GDM1 (cell line): ENCODE measurements at places on chromosomes 6 and 20.

DNA sequence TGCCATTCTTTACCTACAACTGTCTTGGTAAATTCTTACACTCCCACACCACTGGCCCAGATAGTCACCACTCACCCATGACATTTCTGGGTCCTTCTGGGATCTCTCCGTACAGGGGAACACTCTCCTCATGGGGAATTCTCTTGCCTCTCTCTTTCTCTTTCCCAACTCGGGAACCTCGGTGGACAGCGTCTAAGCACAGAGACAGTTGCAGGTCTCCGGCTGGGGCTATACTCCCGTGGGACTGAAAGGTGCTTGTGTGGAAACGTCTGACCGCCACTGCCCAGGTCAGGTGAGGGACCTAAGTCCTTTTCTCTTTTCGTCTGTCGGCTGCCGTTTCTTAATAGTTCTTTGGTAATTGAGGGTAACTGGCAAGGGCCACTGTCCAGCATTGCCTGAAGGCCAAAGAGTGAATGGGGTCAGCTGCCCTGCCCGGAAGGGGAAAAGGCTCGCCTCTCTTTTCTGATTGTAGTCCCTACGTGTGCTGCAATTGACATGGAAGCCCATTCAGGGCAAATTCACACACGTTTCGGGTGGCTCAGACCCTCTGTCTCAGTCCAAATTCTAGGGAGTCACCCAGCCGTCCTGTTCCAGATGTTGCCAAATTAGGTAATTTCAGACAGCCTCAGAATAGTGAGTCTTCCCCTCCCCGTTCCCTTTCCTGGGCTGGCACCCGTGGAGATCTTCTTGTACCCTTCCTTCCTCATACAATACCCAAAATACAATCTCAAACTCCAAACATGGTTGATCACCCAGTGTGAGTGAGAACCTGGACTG, 31.2 kb upstream of the RIPK1 start:
- no peak for DNase-seq

DNA sequence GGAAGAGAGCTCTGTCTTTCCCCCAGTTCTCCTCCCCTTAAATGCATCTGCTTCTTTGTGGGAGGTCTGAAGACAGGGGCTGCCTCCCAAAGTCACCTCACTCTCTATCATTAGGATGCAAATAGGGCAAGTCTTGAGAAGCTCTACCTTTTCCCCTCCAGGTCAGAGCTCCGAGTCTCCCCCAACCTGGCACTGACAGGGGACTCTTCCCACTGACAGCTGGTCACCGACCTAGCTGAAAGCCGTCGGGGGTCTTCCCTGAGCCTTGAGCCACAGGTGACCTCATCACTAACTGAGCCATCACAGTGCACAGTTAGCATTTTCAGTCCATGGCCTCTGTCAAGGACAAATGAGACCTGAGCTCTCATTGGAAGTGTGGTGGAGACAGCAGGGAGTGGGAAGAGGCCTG, 386.7 kb downstream of the HACE1 start:
- DNase-seq, result no peak

DNA sequence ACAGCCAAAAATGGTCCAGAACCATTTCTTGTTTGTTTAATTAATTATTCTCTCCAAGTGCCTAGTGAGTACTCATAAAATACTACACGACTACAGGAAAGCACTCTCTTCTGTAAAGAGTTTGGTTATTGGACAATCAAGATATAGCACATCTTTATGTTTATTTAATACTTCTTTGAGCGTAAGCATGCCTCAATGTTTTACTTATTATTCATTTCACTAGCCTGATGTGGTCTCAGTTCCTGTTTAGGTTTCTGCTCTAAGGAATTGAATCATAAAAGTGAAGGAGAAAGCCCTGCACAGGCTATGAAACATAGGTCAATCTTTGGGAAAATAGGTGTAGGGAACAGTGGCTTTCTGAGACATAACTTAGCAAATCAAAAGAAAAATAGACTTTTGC, 45.9 kb upstream of the AIG1 start:
- DNase-seq, result no peak

DNA sequence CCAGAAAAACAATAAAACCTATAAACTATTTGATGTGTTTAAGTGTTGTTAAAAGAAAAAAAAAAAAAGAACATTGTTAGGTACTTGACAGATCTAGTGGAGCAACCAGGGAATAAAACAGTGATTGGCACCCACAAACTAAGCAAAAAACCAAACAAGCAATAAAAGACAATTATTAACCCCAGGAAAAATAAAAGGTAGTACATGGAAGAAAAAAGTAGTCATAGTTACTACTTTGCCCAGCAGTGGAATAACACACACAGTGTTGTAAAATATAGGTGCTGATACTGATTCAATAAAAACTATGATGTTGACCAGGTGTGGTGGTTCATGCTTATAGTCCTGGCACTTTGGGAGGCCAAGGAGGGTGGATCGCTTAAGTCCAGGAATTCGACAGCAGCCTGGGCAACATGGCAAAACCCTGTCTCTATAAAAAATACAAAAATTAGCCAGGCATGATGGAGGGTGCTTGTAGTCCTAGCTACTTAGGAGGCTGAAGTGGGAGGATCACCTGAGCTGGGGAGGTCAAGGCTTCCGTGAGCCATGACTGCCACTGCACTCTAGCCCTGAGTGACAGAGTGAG, 43.9 kb downstream of the PIGU start:
- DNase-seq, result no peak

- DNase-seq, result no peak
These were observed 327.3 kb upstream of the RNF24 start for GRCh38 chr20:4342609-4343008.

DNA sequence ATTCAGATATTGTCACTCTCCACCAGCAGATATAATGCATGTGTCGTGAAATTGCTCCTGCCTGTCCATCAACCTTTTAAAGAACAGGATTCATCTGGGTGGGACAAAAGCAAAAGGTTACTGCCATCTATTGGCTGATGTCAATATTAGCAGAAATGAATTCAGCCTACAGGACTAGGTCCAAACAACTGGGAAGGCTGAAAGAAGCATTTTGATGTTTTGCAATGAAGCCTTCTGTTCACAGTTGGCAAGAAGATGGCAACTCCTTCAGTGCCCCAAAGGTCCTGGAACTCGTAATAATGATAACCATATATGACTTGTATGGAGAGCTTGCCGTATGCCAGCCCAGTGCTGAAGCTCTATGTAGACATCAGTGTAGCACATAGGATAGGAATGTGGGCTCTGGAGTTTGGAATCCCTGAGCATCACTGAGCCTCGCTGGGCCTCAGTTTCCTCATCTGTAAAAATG, 7.5 kb downstream of the BCAS1 start:
- DNase-seq, result peak; percentile 29

DNA sequence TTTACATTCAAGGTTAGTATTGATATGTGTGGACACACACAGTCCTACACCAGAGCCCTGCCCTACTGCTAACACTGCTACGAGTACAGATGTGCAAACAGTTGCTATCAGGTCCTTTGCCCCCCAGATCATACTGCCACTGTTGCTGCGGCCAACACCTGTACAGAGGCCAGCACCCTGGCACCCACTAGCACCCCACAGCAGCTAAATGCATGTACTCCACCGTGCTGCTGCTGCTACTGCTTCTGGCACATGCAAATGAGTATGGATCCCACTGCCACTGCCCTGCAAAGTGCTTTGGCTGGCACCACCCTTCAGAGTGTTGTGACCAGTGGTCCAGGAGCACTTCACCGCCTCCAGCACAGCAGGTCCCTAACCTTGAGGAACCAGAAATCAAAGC, 621.9 kb downstream of the GRIK2 start:
- DNase-seq, result no peak

GRCh38 chr6:79455446-79455845, 81.8 kb downstream of the LCA5 start:
- DNase-seq, result no peak

DNA sequence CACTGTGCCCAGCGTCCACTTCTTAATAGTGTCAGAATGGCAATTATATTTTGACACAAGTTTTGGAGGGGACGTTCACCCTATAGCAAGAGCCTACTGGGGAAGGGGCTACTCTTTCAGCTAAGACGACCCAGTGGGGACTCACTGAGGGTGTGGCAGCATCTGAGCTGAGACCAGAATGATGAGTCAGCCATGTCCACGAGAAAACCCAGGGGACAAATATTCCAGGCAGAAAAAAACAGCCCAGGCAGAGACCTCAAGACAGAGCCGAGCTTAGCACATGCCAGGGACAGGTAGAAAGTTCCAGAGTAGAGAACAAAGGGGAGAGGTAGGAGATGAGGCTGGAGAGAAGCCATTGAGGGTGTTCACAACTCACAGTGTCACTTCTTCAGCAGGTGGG, 11.2 kb downstream of the CNBD2 start:
- DNase-seq, result no peak

DNA sequence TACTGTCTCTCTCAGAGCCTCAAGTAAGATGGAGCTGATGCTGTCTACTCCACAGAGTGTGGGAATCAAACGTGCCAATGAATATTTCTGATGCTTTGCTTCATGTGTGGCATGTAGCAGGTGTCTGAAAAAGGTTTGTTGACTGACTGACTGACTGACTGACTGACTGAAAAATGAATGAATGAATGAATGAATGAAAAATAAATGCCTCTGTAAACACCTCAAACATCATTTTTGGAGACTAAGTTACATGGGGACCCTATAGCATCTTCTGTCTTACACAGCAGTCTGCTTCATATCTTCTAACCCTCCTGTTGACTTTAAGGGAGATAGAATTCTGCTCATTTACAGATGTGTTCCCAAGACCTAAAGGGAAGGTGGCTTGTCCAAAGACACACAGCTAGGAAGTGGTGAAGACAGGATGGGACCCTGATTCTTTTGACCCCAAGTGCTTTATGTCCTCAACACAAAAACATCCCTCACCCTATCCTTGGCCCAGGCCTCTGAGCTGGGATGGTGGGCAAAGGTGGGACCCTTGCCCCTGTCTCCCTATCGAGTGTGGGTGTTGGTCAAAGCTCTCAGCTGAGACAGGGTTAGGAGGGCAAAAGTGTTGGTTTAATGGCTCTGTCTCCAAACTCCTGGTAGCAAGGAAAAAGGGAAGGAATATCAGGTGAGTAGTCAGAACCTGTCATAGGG, 104.4 kb downstream of the TOX2 start:
- DNase-seq, result no peak

DNA sequence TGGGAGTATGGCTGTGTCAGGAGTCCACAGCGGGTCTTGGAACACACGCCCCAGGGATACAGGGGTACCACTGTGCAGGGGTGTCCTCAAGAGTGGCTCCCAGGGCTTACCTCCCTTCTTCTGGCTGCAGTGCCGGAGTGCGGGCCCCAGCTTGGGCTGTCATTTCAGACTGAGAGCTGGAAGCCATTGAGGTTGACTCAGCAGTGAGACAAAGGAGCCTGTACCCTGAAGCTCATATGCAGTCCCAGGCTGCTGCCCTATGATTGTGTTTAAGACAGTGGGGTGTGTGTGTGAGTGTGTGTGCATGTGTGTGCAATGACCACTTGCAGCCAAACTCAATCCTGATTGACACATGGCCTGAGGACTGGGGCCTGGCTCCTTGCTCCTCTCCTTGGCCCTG, 167.7 kb upstream of the AFDN start:
- no peak for DNase-seq

GRCh38 chr6:55276745-55277530, 50.3 kb upstream of the GFRAL start:
- peak; percentile 10 for DNase-seq

DNA sequence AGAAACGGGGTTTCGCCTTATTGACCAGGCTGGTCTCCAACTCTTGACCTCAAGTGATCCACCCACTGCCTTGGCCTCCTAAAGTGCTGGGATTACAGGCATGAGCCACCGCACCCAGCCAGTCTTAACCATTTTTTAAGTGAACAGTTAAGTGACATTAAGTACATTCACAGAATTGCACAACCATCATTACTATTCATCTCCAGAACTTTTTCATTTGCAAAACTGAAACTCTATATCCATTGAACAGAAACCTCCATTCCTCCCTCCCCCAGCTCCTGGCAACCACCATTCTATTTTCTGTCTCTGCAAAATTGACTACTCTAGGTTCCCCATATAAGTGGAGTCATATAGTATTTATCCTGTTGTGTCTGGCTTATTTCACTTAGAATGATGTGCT, 59.7 kb downstream of the PLCB4 start:
- no peak for DNase-seq

GRCh38 chr6:158548418-158549161, 11.3 kb upstream of the TMEM181 start:
- no peak for DNase-seq

- no peak for DNase-seq
These were observed 518.0 kb upstream of the SLC35B3 start for GRCh38 chr6:8953310-8953709.

DNA sequence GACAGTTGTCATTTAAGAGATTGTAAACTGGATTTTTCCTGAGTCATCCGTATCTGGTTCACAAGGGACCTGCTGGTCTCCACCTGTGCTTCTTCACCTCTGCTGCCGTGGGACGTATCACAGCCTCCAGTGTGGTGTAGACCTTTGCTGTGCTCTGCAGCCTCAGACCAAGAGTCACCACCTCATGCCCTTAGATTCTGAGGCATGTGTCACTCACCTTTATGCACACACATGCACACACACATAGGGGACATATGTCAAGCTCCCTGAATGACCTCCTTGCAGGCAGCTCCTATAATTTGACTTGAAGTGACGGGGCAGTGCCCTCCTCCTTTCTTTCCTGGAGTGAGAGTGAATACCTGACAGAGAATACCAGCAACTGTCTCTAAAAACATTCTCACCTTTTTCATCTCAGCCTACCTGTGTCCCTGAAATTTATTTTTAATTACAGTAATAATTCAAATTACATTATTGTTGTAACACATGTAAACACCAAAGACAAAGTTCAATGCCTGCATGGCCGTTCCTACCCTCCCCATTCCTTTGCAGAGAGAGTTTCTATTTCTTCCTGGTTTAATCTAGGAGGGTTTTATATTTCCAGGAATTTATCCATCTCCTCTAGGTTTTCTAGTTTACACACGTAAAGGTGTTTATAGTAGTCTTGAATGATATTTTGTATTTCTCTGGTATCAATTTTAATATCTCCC, 3.5 kb downstream of the SLC17A4 start:
- no peak for DNase-seq

- DNase-seq, result no peak
These were observed 6.6 kb downstream of the PLCB4 start for GRCh38 chr20:9075264-9076095.

DNA sequence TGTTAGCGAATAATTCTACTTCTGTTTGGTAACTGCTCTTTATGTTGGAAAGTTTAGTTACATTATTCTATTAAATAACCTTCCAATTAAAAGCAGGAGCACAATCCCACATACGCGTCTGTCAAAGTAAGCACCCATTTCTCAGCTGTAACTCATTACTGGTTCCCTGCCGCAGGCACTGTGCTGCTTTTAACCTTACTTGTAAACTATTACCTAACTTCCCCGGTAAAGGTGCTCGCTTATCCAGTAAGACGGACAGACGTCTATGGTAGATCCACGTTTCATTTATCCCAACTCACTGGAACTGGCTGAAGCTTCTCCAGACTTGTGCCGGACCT, 529 bp upstream of the ENPP4 start:
- no peak for DNase-seq

- DNase-seq, result no peak
These were observed 70.8 kb upstream of the IPCEF1 start for GRCh38 chr6:154427446-154427845.
